Bladder microvascular endothelial cell (primary cell): ENCODE measurements at places on chromosomes 7 and 10. TPM values are rescaled to one million over a fixed set of nuclear protein-coding genes. Genes with fewer than 3 reads are reported as not detected.

RNF148 gene
- 0.97 and 4.5 TPM in 2 replicates for total RNA-seq

ZNF32 gene
- 13.1 and 20.8 TPM in 2 replicates for total RNA-seq

PRSS2 gene
- total RNA-seq: not detected in 2 replicates

CELF2 gene
- 3.4 and 23.2 TPM in 2 replicates for total RNA-seq

ARID5B gene
- 5.5 and 30.0 TPM in 2 replicates for total RNA-seq

GOLGA7B gene
- not detected in 2 replicates for total RNA-seq

GNAI1 gene
- 33.2 and 64.7 TPM in 2 replicates for total RNA-seq

SUN3 gene
- not detected in 2 replicates for total RNA-seq

CNPY1 gene
- not detected in 2 replicates for total RNA-seq

IGFBP3 gene
- total RNA-seq: 12.8 and 35.1 TPM in 2 replicates

SPDYE2 gene
- not detected in 2 replicates for total RNA-seq

AASS gene
- 23.3 and 37.9 TPM in 2 replicates for total RNA-seq

C10orf143 gene
- 0.16 and 0.25 TPM in 2 replicates for total RNA-seq
